ENCODE measurements at places on chromosomes 2 and 18.

DNA sequence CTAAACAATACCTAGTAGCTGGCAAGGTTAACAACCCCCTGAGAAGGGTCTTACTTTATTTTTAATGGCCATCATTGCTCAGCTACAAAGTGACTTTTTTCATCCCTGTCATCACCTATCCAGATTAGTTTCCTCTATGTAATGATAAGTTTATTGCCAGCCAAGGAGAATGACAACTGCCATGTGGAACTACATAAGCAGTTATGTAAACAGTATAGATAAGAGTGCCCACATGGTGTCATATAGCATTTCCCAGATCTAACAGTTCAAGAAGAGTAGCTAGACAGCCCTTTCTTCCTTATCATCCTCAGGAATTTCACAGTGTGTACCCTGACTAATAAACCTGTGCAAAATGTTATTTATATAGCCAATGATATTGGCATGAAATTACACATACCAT, 240.2 kb upstream of the PIK3C3 start:
- H3K27ac ChIP-seq, result no peak overlapping the region
- H3K4me1 ChIP-seq, result peaks cover 3% of the 10 kb centered on the region
- H3K36me3 ChIP-seq, result no peaks in the 10 kb centered on the region
- H3K27me3 ChIP-seq, result peaks cover 19% of the 10 kb centered on the region
- H3K4me3 ChIP-seq, result no peak overlapping the region

DNA sequence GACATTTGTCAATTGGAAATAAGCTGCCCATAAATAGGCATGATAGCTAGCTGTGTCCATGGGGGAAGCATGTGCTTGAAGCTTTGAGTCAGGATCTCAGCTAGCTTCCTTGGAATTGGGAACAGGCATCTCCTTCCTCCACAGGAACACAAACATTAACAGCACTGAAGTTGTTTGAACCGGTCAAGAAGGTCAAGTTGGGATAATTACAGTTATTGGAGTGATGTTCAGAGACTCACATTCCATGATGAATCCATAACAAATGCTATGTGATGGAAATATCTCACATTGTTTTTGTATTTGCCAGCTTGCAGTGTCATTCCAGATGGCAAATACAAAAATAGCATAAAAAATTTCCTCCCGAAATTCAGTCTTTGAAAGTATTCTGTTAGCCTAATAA, 347.6 kb upstream of the SMIM21 start:
- H3K4me1 ChIP-seq, result no peaks in the 10 kb centered on the region
- H3K27me3 ChIP-seq, result no peaks in the 10 kb centered on the region

DNA sequence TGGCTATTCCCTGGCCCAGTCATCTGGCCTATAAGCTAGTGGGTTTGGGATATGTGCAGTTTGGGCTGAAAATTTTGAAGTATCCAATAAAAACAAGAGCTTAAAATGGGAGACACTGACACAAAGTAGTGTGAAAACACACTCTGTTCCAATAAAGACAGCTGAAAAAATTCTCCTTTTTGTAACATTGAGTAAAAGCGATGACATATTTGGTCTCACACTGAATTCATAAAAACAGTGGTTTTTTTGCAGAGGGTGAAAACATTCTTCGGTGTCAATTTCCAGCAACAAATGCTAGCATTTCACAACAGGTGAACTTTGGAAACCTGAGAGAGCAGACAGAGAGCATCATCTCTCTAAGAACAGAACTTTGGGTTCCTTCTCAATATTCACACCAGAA, 142.2 kb downstream of the OSR1 start:
- H3K36me3 ChIP-seq, result no peaks in the 10 kb centered on the region
- H3K27me3 ChIP-seq, result no peaks in the 10 kb centered on the region
- H3K4me3 ChIP-seq, result no peak overlapping the region
- peaks cover 19% of the 10 kb centered on the region for H3K4me1 ChIP-seq
- H3K27ac ChIP-seq, result no peak overlapping the region
- DNase-seq, result no peak

- no peak for DNase-seq
- H3K4me3 ChIP-seq, result no peak overlapping the region
- H3K4me1 ChIP-seq, result peaks cover 31% of the 10 kb centered on the region
- H3K36me3 ChIP-seq, result no peaks in the 10 kb centered on the region
- H3K27ac ChIP-seq, result no peak overlapping the region
These were observed 38.0 kb upstream of the SIX2 start for GRCh38 chr2:45047301-45047700.

- DNase-seq, result no peak
- H3K4me3 ChIP-seq, result peak overlapping the region; percentile 1
- H3K27ac ChIP-seq, result peak overlapping the region; percentile 99
These were observed 79.6 kb downstream of the USP40 start for GRCh38 chr2:233486778-233487552.

GRCh38 chr18:5388896-5389295, 93.4 kb upstream of the ZBTB14 start:
- no peak overlapping the region for H3K4me3 ChIP-seq
- H3K36me3 ChIP-seq, result peaks cover 5% of the 10 kb centered on the region
- H3K4me1 ChIP-seq, result no peaks in the 10 kb centered on the region
- no peak overlapping the region for H3K27ac ChIP-seq
- H3K27me3 ChIP-seq, result no peaks in the 10 kb centered on the region

GRCh38 chr2:191115804-191116203, 35.0 kb downstream of the STAT4 start:
- H3K4me1 ChIP-seq, result no peaks in the 10 kb centered on the region
- H3K4me3 ChIP-seq, result no peak overlapping the region
- H3K36me3 ChIP-seq, result no peaks in the 10 kb centered on the region
- no peak for DNase-seq
- peaks cover 2% of the 10 kb centered on the region for H3K27me3 ChIP-seq

GRCh38 chr2:18819566-18819965, 230.2 kb upstream of the NT5C1B start:
- H3K36me3 ChIP-seq, result no peaks in the 10 kb centered on the region
- H3K27ac ChIP-seq, result no peak overlapping the region
- DNase-seq, result no peak
- H3K4me3 ChIP-seq, result no peak overlapping the region
- peaks cover 19% of the 10 kb centered on the region for H3K4me1 ChIP-seq
- no peaks in the 10 kb centered on the region for H3K27me3 ChIP-seq

- H3K27ac ChIP-seq, result no peak overlapping the region
- no peak for DNase-seq
- no peaks in the 10 kb centered on the region for H3K36me3 ChIP-seq
- peaks cover 20% of the 10 kb centered on the region for H3K27me3 ChIP-seq
- no peaks in the 10 kb centered on the region for H3K4me1 ChIP-seq
These were observed 64.1 kb upstream of the LCLAT1 start for GRCh38 chr2:30382995-30383394.

- peak overlapping the region; percentile 22 for H3K4me3 ChIP-seq
- peak overlapping the region; percentile 98 for H3K27ac ChIP-seq
- peaks cover 62% of the 10 kb centered on the region for H3K4me1 ChIP-seq
- peaks cover 1% of the 10 kb centered on the region for H3K36me3 ChIP-seq
- no peaks in the 10 kb centered on the region for H3K27me3 ChIP-seq
These were observed 104.9 kb downstream of the ASAP2 start for GRCh38 chr2:9311488-9311887.

GRCh38 chr2:45169339-45170190, 160.3 kb upstream of the SIX2 start:
- peaks cover 52% of the 10 kb centered on the region for H3K4me1 ChIP-seq
- peak overlapping the region; percentile 91 for H3K27ac ChIP-seq
- H3K36me3 ChIP-seq, result no peaks in the 10 kb centered on the region
- DNase-seq, result no peak

DNA sequence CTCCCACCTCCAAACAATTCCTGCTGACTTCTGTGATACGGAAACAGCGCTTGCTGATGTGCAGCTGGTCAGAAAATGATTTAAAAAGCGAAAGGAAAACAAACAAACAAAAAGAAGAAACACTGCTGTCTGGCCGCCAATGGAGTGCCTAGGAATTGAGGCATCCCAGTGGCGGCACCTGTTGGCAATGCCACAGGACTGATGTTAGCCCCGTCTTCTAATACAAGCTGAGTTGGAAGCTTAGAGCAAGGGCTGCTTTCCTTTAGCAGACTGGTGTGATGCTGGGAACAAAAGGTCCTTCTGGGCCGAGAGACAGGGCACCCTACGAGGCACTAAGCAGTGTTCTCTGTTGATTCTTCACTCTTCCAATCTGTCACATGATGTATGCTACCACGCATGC, 163.6 kb upstream of the REV1 start:
- peak overlapping the region; percentile 62 for H3K27ac ChIP-seq
- DNase-seq, result peak; percentile 40
- peaks cover 49% of the 10 kb centered on the region for H3K4me1 ChIP-seq
- H3K4me3 ChIP-seq, result no peak overlapping the region
- peaks cover 41% of the 10 kb centered on the region for H3K36me3 ChIP-seq

- H3K4me1 ChIP-seq, result no peaks in the 10 kb centered on the region
- H3K4me3 ChIP-seq, result no peak overlapping the region
- no peak for DNase-seq
- H3K36me3 ChIP-seq, result no peaks in the 10 kb centered on the region
- H3K27me3 ChIP-seq, result no peaks in the 10 kb centered on the region
These were observed 169.2 kb upstream of the LRRTM1 start for GRCh38 chr2:80473796-80474195.

DNA sequence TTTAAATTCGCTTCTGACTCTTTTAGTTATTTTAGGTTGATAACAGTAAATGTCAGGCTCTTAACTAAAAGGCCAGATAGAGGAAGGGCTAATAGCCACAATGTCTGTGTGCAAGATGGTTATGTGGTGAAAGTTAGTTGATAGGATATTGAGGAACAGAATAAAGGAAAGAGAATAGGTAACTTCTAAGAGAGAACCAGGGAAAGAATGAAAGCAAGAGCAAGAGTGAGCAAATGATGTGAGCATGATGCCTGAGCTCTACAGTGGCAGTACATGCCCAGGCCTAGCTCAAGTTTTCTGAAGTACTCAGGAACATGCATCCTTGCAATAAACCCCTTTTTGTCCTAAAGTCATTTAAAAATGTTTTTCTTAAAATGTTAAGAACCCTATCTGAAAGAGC, 12.5 kb upstream of the TFPI start:
- H3K27ac ChIP-seq, result peak overlapping the region; percentile 48
- no peak for DNase-seq
- no peaks in the 10 kb centered on the region for H3K27me3 ChIP-seq
- H3K4me1 ChIP-seq, result peaks cover 28% of the 10 kb centered on the region
- H3K36me3 ChIP-seq, result no peaks in the 10 kb centered on the region
- no peak overlapping the region for H3K4me3 ChIP-seq

DNA sequence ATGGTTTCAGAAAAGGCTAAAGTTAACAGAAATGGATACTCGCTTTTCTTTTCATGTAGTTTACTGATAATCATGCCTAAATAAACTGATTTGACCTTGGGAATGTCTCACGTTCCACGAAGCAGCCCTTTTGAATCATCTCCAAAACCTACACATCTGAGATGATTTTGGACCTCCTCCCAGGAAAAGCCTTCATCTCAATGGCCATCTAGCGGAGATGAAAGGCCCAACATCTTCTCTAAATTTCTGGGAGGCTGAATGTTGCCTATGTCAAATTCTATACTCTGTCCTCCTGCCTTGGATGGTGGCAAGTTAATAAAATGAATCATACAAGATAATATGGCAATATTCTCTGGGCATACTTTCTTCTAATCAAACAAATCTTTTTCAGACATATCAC, 448.5 kb downstream of the ZEB2 start:
- no peak overlapping the region for H3K4me3 ChIP-seq
- H3K27me3 ChIP-seq, result no peaks in the 10 kb centered on the region
- DNase-seq, result no peak
- no peaks in the 10 kb centered on the region for H3K4me1 ChIP-seq
- H3K27ac ChIP-seq, result no peak overlapping the region
- no peaks in the 10 kb centered on the region for H3K36me3 ChIP-seq

DNA sequence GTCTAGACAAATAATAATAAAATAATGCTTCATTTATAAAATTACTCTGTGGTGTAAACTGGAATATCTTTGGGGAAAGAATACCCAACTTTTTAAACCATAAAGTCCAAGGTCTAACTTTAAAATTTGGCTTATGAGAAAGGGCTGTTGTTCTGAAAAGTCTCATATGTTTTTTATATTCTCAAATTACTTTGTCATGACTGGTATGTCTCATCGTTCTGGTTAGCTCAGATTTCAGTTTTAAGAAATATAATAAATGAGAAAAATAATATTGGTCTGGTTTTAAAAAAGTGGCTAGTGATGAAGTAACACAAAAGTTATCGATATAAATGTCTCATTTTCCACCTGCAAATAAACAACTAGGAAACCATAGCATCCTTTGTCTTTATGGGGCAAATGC, 1658.1 kb downstream of the LRP1B start:
- peaks cover 2% of the 10 kb centered on the region for H3K4me1 ChIP-seq
- no peak overlapping the region for H3K27ac ChIP-seq
- no peak for DNase-seq
- no peaks in the 10 kb centered on the region for H3K36me3 ChIP-seq
- no peaks in the 10 kb centered on the region for H3K27me3 ChIP-seq

DNA sequence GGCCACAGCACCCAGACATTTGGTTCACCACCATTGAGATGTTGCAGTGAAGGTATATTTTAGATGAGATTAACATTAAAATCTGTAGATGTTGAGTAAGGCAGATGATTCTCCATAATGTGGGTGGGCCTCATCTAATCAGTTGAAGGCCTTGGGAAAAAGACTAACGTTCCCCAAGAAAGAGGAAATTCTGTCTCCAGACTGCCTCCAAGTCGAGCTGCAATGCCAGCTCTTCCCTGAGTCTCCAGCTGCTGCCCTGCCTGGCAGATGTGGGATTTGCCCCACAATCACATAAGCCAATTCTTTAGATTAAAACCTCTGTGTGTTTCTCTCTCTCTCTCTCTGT, 101.9 kb downstream of the PDCL3 start:
- no peaks in the 10 kb centered on the region for H3K4me1 ChIP-seq
- no peak overlapping the region for H3K4me3 ChIP-seq
- no peak overlapping the region for H3K27ac ChIP-seq

- no peak overlapping the region for H3K4me3 ChIP-seq
- no peak for DNase-seq
- H3K27me3 ChIP-seq, result no peaks in the 10 kb centered on the region
- H3K4me1 ChIP-seq, result peaks cover 21% of the 10 kb centered on the region
- no peak overlapping the region for H3K27ac ChIP-seq
These were observed 134.5 kb upstream of the CTAGE1 start for GRCh38 chr18:22552254-22552653.

GRCh38 chr2:72027426-72028161, 120.1 kb downstream of the CYP26B1 start:
- peak; percentile 76 for DNase-seq
- H3K4me3 ChIP-seq, result no peak overlapping the region
- H3K27ac ChIP-seq, result no peak overlapping the region

- no peak for DNase-seq
- no peaks in the 10 kb centered on the region for H3K4me1 ChIP-seq
- H3K4me3 ChIP-seq, result no peak overlapping the region
These were observed 160.6 kb upstream of the NOL4 start for GRCh38 chr18:34385311-34385710.

- no peak within 1 kb of the TSS for H3K27ac ChIP-seq
- no peak for DNase-seq
- no peak within 1 kb of the TSS for H3K4me3 ChIP-seq
- no peaks in the 10 kb centered on the region for H3K4me1 ChIP-seq
These were observed at the start of gene KCNIP3 for GRCh38 chr2:95296880-95297487. TSS of gene KCNIP3 (plus strand) at chr2:95297347. CDS start at chr2:95297439, 92 bp downstream.

- no peaks in the 10 kb centered on the region for H3K27me3 ChIP-seq
- peaks cover 4% of the 10 kb centered on the region for H3K4me1 ChIP-seq
- H3K27ac ChIP-seq, result no peak overlapping the region
- H3K4me3 ChIP-seq, result no peak overlapping the region
- peaks cover 1% of the 10 kb centered on the region for H3K36me3 ChIP-seq
- DNase-seq, result no peak
These were observed 222.9 kb downstream of the EIPR1 start for GRCh38 chr2:3154700-3155099.

- H3K4me3 ChIP-seq, result no peak overlapping the region
- H3K27ac ChIP-seq, result no peak overlapping the region
- no peak for DNase-seq
- peaks cover 19% of the 10 kb centered on the region for H3K4me1 ChIP-seq
These were observed 15.1 kb downstream of the KLF11 start for GRCh38 chr2:10058251-10059015.

GRCh38 chr2:50431958-50432650, 599.8 kb downstream of the NRXN1 start:
- no peaks in the 10 kb centered on the region for H3K4me1 ChIP-seq
- H3K27me3 ChIP-seq, result no peaks in the 10 kb centered on the region
- no peak for DNase-seq
- no peak overlapping the region for H3K4me3 ChIP-seq

Data from osteocyte (in vitro differentiated cells).